ENCODE measurements at places on chromosomes 13 and 19.

DNA sequence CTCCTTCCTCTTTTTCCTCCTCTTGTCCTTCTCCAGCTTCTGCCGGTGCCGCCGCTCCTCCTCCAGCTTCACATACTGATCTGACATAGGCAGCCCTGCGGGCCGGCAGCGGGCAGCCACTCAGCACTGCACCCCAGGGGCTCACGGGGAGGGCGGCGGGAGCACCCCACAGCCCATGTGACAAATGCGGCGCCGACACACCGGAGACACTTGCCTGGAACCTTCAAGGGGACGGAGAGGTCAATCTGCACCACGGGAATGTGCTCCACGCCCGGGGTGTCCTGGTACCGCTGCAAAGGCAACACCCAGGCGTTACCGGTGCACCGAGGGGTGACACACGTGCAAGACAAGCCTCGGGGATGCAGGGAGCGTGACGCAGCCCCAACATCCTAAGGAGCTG, 18.6 kb downstream of the IZUMO4 start:
- no peak for DNase-seq

GRCh38 chr19:15672580-15673175, at the start of gene CYP4F12:
Gene CYP4F12 (plus strand): TSS chr19:15673087. CDS start chr19:15673530, 443 bp downstream.
- DNase-seq: no peak

DNA sequence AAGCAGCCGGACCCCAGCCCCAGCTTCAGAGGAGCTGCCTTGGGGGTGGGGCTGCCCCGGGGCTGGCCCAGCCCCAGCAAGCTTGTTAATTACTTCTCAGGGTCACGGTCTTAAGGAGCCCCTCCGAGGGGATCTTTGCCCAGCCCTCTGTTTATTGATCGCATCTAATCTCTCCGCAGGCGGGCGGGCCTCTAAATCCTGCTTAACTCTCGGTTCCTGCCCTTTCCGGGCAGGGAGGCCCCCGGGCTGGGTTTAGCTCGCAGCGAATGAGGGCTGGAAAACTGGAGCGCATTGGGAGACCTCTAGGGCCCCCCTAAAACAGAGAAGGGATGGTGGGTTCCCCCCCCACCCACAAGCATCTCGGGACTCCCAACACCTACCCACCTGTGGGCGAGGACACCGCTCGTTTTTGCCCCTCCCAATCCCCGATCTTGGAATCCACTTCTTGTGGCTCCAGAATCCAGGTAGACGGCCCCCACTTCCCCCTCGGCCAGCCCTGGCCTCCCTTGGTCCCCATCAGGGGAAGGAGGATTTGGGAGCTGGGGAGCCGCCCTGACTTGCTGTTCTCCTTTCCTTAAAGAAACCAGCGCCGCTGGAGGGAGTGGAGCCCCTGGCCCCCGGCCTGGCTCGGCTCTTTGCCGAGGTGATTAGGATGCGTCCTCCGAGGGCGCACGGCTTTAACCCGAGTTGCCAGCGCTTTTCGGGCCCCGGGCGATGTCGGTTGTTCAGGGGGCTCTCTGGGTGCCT, 59.5 kb upstream of the ADGRL1 start:
- DNase-seq: no peak

DNA sequence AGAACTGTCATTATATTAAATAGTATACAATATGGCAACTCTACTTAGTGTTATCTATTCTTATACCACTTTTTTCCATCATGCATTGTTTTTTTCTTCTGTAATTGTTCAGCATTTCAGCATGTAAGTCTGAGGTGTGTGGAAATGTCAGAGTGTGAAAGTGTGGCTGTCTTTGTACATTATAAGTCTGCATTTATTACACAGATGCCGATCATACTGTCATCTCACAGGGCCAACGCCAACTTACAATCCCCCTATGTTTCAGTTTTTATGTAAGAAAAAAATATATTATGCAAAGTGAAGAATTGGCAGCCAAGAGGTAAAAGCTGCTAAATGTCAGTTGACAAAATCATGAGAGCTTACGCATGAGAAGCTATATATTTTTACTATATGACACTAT, 42.9 kb upstream of the PCDH17 start:
- DNase-seq: no peak

GRCh38 chr13:60019119-60019993, 144.4 kb downstream of the DIAPH3 start:
- no peak for DNase-seq

All from activated CD4-positive, alpha-beta T cell treated with anti-CD3 and anti-CD28 coated beads, Interleukin-2, amount 50 U/mL, for 24 hours (primary cell).